T1000 (cell line): ENCODE measurements at places on chromosomes 12 and 14.

- no peak for DNase-seq
Measured at GRCh38 chr12:124568431-124569374, 1.3 kb upstream of the NCOR2 start.

DNA sequence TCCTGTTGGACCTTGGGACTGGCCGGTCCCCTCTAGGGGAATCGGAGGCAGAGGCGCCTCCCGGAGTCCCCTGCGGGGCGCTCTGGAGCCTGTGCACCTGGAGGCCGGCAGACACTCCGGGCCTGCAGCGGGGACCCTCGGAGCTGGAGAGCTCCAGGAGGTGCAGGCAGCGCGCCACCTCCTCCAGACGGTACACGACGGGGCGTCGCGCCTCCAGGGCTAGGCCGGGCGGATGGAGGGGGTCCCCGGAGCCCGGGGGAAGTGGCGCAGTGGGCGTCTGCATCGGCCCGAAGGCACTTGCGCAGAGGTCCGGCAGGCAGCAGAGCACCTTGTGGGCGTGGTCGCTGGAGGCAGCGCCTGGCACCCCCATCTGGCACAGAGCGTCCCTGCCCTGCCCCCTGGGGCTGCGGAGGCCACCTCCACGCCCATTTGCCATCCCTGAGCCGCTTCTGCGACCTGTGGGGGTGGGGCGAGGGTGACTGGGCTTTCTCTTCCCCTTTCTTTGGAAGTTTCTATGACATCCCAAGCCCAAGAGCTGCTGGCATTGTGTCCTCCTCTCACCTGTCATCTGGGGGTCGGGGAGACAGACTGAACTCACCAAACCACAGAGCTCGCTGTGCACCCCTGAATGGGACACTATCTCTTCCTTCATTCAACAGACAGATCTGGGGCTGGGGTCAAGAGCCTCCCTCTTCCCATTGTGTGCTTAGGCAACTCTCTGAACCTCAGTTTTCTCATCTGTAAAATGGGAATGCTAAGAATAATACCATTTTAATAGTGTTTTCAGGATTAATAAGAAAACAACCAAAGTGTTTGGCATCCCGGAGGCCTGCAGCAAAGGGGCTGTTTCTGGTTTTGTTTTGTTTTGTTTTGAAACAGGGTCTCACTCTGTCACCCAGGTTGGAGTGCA is 37.5 kb upstream of the CORO1C start:
- no peak for DNase-seq

DNA sequence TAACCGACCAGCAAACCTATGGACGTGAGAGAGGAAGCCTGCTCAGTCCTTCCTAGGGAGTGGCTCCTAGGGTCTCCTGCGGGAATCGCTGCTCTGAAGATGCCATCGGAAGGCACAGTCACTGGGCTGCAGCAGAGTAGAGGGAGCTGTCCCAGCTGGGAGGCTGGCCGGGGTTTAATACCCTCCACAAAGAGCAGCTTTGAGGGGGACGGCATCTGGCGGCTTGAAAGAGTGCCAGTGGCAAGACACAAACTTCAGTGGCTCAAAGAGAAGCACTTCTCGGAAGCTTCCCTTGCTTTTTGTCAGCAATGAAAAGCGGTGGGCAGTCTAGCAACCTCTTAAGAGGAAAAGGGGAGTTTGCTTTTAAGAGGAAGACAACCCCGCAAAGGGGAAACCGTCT is 114.6 kb downstream of the TMEM132C start:
- no peak for DNase-seq

DNA sequence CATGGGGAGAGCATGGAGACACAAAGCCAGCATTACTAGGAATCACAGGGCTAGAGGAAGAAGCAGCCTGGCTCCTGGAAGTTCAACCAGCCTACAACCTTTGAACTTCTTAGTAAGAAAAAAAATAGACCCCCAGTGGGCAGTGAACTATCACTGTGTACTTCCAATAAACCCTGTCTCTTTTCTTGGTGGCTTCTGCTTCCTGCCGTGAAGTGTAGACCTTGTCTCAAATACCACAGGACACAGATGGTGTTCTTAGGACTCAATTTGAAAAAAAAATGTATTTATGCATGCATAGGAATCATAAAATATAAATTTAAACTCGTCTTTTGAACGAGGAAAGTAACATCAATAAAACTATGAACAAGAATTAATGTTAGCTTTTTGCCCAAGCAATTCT is 3.6 kb upstream of the PTGER2 start:
- DNase-seq: no peak
